Activated CD8-positive, alpha-beta memory T cell treated with anti-CD3 and anti-CD28 coated beads, Interleukin-2, amount 50 U/mL, for 4 hours (primary cell): ENCODE measurements at places on chromosomes 2 and 18.

- no peak for DNase-seq
Observed at GRCh38 chr18:51133580-51134160, 63.8 kb downstream of the MEX3C start.

- DNase-seq, result no peak
Observed at GRCh38 chr2:3365219-3365618, 12.4 kb downstream of the EIPR1 start.

GRCh38 chr2:220877897-220878296 is 694.2 kb downstream of the EPHA4 start:
- no peak for DNase-seq

DNA sequence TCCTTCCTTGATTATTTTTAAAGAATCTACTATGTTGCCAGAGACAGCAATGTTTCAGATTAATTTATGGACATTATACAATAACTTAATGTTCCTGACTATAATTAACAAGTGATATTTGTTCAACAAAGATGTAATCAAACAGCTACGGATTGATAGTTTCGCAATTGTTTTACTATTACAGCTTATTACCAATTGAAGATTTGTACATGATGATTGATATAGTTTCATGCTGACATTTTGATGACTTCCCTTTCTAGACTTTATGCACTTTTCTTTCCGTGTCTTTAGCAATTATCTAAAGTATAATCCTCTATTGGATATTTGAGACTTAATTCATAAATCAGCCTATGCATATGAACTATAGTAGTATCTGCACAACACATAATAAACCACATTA is 6.5 kb downstream of the SP5 start:
- DNase-seq, result no peak

GRCh38 chr2:237995036-237995435 is 28.2 kb downstream of the UBE2F start:
- DNase-seq, result no peak

- DNase-seq, result no peak
Observed at GRCh38 chr2:96687711-96688640, 45.4 kb downstream of the FER1L5 start.

DNA sequence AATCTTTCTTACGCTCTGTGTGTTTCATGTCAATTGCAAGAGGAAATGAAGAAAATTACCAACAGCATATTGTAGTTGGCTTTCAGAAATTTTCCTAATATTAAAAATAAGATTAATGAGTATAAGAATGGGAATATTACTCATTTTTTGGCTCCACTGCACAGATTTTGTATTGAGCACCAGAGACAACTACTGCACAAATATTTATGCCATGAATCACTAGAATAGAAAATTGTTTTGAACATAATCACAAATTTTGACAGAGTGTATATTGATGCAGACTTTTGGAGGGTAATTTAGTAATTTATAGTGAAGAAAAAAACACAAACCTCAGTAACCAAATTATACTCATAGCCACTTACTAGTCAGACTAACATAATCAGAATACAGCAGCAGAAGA is 118.3 kb downstream of the DOK6 start:
- no peak for DNase-seq

- no peak for DNase-seq
Observed at GRCh38 chr2:148554459-148555247, 89.9 kb upstream of the EPC2 start.

GRCh38 chr2:157903626-157904025 is 27.5 kb upstream of the ACVR1 start:
- DNase-seq, result no peak

DNA sequence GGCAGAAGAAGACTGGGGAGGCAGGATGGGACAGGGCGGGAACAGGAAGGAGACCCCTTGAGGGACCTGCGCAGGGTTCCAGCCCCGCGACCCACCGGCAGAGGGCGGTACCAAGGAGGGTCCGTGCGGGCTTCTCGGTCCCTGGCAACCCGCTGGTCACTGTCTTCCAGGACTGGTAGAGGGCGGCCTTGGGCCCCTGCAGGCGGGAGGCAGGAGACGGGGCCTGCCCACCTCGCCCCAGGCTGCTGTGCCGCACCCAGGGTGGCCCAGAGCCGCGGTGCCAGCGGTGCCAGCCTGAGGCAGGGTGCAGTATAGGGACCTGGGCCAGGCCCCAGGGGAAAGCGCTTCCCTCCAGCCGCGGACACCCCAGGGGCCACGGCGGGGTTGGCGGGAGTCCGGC is 34.5 kb downstream of the NEURL3 start:
- DNase-seq, result peak; percentile 65

DNA sequence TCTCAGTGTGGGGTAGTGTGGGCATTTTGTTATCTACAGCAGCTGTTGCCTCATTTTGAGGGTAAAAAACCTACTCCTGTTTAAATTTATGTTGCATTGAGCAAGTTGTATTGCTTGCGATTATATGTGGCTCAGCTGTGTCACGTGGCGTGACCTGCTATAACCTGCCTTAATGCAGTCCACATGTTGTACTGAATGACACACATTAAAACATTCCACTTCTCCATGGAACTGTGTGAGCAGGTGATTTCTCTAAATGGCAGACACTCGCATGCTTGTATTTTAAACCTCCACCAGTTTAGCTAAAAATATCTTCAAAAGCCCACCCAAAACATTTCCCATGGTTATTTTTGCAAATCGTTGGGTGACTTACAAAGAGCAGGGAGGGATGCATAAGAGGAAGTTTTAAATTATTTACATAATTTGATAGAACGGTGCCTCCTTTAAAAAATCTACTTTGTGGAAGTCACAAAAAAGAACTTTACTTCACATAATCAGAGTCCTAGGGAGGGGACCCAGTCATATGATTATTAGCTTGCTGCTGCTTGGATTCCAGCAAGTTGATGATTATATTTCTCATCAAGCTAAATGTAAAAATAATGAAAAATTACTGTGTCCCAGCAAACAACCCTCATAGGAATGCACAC is 163.3 kb upstream of the ZEB2 start:
- no peak for DNase-seq

GRCh38 chr2:168849610-168850009 is 40.6 kb downstream of the SPC25 start:
- DNase-seq, result no peak

GRCh38 chr2:96100893-96101304 is 15.5 kb downstream of the ADRA2B start:
- peak; percentile 3 for DNase-seq

DNA sequence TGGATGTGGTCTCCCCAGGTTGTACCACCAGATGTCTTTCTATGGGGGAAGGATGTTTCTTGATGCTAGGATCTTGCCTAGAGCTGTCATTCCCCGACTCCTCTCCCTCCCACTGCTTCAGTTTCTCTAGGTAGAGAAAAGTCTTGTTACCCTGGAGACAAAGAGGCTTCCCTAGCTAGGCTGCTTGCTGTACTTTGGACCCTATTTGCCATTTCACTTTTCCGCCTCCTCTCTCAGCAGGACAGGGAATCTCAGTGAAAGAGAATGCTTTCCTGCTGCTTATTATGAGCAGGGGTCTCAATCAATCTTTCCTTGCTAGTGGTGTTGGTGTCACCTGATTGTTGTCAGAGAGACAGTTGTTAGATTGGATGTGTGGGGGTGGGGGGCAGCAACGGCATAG is 818.8 kb upstream of the GYPC start:
- no peak for DNase-seq

- no peak for DNase-seq
Observed at GRCh38 chr2:11405599-11406266, 60.2 kb downstream of the E2F6 start.

DNA sequence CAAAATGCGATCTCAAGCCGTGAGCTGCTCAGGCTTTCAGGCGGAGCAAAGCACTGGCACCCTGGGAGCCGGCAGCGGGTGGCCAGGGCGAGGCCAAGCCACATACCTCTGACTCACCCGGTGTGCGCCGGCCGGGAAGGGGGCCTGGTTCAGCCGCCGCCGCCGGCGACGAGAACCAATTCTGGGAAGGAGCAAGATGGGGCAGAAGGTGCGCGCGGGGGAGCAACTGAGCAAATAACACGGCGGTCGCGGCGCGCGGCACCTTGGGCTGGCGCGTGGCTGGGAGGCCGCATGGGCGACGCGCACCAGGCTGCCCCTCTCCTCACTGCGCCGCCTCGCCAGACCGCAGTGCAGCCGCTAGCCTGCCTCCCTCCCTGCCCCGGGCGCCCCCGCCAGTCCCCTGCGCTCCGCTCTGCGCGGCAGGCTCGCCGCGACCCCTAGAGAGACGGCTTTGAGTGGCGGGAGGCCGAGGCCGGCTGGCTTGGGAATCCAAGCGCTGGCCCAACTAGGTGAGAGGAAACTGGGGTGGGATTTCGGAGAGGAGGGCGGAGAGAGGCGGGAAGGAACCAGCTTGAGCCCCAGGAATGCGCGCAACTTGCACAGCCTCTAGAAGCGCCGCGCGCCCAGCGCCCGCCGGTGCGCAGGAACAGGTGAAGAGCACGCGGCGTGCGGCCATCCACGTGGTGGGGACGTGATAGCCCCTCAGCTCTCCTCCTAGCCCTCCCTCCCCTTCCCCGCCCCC is 3.2 kb downstream of the NRP2 start:
- DNase-seq, result no peak

DNA sequence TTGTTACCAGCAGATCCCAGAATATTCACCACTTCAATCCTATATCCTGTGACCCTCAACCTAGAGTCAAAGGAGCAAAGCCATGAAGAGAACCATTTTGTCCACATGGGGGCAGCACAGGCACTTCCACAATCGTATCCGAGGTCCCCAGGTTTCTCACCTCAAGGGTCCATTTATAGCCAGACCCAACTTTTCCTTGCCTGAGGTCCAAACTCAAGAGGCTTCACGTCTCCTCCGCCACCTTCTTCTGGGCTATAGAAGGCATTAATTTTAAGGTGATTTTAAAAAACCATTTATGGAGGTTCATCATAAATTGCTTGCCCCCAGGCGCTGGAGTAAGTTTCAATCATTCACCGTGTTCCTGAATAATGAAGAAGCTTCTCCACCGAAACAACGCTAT is 111.6 kb upstream of the NABP1 start:
- peak; percentile 73 for DNase-seq

GRCh38 chr2:207235621-207236020 is 69.9 kb upstream of the KLF7 start:
- DNase-seq, result no peak

- DNase-seq, result no peak
Observed at GRCh38 chr2:148978706-148979105, 59.8 kb upstream of the LYPD6B start.

- DNase-seq, result no peak
Observed at GRCh38 chr18:77100751-77101355, 31.7 kb downstream of the MBP start.

- DNase-seq, result no peak
Observed at GRCh38 chr2:74562126-74562775, 7.7 kb downstream of the DOK1 start.

- DNase-seq, result peak; percentile 12
Observed at GRCh38 chr2:72145289-72145657, 2.4 kb downstream of the CYP26B1 start.

- no peak for DNase-seq
Observed at GRCh38 chr18:44689736-44690135, 9.0 kb downstream of the SETBP1 start.

- no peak for DNase-seq
Observed at GRCh38 chr2:146979746-146980145, 865.1 kb upstream of the ACVR2A start.

- DNase-seq, result no peak
Observed at GRCh38 chr2:54360055-54360792, 95.9 kb upstream of the SPTBN1 start.

DNA sequence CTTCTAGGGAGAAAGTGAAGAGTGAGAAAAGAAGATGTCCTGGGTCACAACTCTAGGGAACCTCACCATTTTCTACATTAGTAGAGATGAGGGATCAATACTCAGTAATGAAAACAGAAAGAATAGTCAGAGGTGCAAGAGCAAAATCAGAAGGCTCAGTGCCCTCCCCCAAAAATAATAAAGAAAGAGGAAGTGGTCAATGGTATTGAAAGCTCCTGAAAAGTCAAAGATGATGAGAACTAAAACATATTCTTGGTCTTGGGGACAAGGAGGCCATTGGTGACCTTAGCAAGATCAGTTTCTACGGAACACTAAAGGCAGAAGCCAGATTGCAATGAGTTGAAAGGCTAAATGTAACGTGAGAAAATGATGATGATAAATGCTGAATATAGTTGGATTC is 24.5 kb upstream of the MYO1B start:
- no peak for DNase-seq

GRCh38 chr2:211259831-211260476 is 703.6 kb downstream of the CPS1 start:
- no peak for DNase-seq

- DNase-seq, result no peak
Observed at GRCh38 chr2:25201265-25201664, 32.9 kb upstream of the POMC start.

DNA sequence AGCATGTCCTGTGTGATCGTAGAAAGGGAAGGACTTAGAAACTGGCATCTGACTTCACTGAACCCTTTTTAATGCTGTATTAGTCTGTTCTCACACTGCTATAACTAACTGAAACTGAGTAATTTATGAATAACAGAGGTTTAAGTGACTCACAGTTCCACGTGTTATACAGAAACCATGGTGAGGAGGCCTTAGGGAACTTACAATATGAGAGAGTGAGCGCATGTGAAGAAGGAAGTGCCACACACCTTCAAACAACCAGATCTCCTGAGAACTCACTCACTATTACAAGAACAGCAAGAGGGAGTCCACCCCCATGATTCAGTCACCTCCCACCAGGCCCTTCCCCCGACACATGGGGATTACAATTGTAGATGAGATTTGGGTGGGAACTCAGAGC is 811.3 kb downstream of the CPS1 start:
- DNase-seq, result no peak

DNA sequence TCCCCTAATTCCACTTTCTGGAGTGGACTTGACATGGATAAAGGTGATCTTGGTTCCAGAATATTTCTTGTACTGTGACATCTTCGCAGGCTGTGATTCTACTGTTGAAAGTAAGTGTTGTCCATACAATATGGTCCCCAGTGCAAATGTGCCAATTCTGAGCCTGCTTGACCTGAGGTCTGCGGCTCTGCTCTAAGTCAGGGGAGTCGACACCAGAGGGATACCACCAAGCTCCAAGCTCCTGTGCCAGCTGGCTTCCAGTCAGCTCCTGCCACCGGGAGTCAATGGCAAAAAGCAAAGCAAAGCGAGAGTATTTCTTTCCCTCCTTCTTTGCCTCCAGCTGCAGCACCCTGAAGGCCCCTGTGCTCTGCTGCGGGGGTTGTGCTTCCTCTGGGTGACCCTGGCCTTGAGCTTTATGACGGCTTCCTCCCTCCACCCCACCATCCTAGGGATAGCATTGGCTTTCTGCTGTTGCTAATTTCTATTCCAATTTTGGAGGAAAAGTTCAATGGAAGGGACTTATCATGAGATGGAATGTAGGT is 50.4 kb downstream of the SLC35F5 start:
- no peak for DNase-seq

GRCh38 chr18:36578871-36579710 is 249.7 kb downstream of the TPGS2 start:
- no peak for DNase-seq

GRCh38 chr18:54580202-54580729 is 10.8 kb upstream of the DYNAP start:
- no peak for DNase-seq
